ENCODE measurements at places on chromosomes 5 and 9.

GRCh38 chr5:179417016-179417415, 71.8 kb upstream of the ADAMTS2 start:
- no peak for DNase-seq

DNA sequence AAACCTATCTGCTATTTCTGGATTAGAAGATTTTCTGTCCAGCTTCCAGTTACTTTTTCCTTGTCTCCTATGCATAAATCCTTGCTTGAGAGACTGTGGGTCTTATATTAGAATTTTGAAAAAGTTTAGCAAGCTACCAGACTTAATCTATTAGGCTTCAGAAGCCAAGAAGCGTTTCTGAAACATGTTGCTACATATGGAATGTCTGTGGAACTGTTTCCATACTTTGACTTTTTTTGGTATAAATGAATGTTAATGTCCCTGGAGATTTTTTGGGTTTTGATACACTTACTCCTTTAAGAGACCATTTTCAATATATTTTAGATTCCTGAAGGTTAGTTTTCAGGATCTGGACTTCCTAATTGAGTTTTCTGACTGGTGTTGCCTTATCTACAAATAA, 191.4 kb upstream of the SGCD start:
- no peak for DNase-seq

- DNase-seq = no peak
Measured at GRCh38 chr5:30108051-30108450, 1085.4 kb upstream of the CDH6 start.

DNA sequence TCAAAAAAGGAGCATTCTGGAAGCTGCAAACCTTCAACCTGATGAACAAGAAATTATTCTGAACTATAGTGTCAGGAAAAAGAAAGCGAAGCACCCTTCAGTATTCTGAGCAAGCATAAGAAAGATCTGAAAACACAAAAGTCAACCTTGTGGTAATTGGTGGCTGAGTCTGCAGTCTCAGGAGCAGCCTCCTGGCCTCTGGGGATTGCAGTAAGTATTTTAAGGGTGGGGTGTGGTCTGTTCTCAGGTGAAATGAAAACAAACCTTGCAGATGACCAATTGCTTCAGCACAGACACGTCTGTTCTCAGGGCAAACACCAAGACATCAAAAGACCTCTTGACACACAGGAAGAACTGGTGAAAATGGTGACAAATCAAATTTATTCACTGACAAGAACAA, 147.8 kb upstream of the RAPGEF1 start:
- no peak for DNase-seq

GRCh38 chr5:51652980-51653379, 269.7 kb downstream of the ISL1 start:
- no peak for DNase-seq

- no peak for DNase-seq
Measured at GRCh38 chr5:62643556-62644451, 65.2 kb downstream of the LRRC70 start.

- DNase-seq = no peak
Measured at GRCh38 chr5:147568710-147569406, 59.0 kb upstream of the DPYSL3 start.

GRCh38 chr9:113918697-113919350, 42.7 kb downstream of the ZNF618 start:
- DNase-seq = no peak

GRCh38 chr5:159576902-159577301, 246.6 kb upstream of the IL12B start:
- DNase-seq = no peak

DNA sequence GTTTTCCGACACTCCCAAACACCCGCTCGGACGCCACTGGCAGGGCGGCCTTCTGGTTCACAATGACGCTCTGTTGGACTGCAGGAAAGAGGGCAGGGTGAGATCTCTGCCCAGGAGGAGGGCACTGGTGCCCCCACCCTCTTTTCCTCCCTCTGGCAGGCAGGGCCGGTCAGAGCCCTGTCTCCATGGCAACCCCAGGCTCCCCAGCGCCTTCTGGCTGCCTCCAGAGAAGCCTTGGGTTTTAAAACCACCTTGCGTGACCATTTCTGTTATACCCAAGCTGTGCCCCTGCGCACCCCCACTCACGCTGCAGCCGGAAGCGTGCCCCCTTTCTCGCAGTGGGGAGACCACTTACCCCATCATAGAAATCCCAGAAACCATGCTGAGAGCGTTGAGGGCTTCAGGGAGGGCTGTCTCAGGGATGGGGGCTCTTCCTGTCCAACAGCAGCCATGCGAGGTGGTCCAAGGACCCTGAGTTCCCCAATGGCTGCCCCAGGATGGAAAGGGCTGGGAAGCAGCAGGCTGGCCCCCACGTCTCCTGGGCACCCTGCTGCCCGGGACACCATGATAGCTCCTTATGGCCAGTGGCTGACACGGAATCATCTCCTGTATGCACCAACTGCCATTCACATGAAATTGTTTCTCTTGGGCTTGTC, 7.3 kb downstream of the C9orf50 start:
- no peak for DNase-seq

DNA sequence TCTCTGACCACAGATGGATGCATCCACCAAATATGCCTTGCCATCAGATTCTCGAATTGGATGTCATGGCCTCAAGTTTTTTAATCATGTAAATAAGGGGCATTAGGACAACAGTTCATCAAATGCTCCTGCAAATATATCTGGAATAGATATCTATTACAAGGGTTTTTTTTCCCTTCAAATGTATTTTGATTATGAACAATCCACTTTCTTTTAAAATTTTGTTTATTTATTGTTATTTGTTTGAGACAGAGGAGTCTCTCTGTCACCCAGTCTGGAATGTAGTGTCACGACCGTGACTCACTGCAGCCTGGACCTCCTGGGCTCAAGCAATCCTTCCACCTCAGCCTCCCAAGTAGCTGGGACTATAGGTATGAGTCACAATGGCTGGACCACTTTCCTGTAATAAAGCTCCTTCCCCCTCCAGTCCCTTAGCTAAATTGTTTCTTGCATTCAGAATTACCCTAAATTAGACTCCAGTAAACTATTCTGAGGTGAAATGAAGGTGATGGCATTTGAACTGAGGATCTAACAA, 1412.1 kb downstream of the EFNA5 start:
- DNase-seq = no peak

GRCh38 chr9:85859765-85860164, 81.2 kb upstream of the NAA35 start:
- no peak for DNase-seq

DNA sequence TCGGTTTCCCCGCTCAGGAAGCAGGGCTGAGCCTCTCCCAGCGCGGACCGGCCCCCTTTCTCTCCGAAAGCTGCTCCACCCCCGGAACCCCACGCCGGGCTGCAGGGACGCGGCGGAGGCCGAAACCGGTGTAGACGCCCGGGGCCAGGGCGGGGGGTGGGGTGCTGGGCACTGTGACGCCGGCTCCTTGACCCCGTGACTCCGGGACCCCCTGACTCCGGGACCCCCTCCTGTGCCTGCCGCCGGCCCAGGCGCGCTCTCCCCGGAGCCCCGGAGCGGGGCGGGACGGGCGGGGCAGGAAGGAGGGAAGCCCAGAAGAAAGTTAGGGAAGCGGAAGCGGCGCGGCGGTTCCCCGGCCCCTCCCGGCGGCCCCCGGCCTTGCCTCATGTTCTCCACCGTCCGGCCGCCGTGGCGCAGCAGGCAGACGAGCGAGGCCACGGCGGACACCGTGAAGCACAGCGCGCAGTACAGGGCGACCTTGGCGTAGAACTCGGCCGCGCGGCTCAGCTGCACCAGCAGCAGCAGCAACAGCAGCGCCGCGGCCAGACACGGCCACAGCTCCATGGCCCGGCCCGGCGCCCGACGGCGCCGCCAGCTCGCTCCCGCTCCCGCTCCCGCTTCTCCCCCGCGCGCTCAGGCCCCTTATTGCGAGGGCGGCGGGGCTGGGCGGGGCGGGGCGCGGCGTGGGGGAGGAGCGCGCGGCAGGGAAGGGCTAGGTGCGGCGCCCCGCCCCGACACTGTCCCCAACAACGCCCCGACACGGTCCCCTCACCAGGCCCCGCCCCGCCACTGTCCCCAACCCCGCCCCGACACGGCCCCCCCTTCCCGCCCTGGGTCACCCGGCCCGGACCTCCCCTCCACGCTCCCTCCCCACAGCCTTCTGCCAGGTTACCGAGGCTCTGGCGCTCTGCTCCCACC, at the start of gene AGPAT2:
TSS of gene AGPAT2 (minus strand) at position 664 of the 918 bp plus-strand sequence. CDS start at position 564, 100 bp downstream.
- DNase-seq = no peak

GRCh38 chr5:119341452-119342349, 14.1 kb upstream of the TNFAIP8 start:
- no peak for DNase-seq

GRCh38 chr5:139413963-139414362, 10.1 kb upstream of the SPATA24 start:
- DNase-seq = no peak

- no peak for DNase-seq
Measured at GRCh38 chr5:43104057-43104456, 16.7 kb upstream of the ZNF131 start.

- DNase-seq = no peak
Measured at GRCh38 chr9:137406876-137407589, 15.9 kb downstream of the EXD3 start.

DNA sequence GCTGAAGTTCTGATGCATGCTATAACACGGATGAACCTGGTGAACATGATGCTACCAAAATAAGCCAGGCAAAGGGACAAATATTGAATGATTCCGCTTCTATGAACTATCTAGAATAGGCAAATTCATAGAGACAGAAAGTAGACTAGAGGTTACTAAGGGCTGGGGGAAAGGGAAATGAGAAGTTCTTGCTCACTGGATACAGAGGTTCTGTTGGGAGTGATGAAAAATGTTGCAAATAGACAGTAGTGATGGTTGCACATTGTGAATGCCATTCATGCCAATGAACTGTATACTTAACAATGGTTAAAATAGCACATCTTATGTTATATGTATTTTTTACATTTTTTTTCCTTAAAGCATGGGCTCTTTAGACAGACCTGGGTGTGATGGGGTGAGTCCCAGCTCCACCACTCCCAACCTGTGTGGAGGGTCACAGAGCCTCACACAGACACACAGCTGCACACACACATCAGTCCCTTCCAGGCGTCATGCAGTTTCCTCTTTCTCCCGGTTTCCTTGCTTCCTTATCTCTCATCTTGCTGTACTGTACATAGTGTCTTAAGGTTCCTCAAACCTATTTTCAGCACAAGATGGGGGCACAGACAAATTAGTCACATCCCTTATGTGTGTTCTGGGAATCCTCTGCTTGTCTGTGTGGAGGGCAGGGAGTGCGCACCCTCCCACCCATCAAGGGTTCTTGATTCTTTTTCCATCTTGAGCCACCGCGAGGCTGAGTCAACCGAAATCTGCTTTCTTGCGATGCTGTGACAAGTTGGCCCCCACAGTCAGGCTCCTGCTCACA, 192.9 kb downstream of the CRB2 start:
- no peak for DNase-seq

DNA sequence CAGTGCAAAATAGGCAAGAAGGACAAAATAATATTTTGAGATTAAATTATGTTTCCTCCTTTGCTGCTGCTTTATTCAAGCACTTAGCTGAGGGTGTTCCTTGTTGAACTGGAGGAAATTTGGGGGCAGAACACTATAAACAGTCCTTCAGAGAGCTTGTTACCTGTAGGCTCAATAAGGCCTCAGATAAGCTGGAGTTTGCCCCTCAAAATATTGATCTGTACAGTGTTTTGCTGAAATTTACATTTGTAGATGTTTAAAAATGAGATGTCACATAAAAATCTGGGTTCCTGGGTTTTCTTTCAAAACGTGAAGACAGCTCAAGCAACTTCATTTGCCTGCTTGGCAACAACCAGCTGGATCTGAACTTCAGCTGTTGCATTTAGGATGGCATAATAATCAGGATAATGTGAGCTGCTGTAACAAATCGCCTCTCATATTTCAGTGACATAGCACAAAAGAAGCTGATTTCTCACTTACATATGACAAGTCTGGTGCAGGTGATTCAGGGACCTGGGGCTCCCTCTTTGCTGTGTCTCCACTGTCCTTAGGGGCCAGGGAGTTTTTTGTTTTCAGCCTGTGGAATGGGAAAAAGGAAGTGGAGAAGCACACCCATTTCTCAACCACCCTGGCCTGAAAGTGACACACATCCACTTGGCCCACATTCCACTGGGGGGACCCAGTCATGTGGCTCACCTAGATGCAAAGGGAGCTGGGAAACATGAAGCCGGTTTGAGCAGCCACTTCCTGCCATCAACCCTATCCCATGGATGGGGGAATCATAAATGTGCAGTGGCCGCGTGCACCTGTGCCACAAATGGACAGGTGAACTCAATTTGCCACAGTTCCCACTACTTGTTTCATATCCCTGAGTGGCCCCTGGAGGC, 2.4 kb upstream of the PSAT1 start:
- no peak for DNase-seq

GRCh38 chr5:76952795-76953536, at the start of gene CRHBP:
CRHBP (plus strand) TSS chr5:76953045; CDS start chr5:76953135, 90 bp downstream.
- DNase-seq = no peak

GRCh38 chr5:173697931-173698579, 81.6 kb upstream of the BOD1 start:
- no peak for DNase-seq

DNA sequence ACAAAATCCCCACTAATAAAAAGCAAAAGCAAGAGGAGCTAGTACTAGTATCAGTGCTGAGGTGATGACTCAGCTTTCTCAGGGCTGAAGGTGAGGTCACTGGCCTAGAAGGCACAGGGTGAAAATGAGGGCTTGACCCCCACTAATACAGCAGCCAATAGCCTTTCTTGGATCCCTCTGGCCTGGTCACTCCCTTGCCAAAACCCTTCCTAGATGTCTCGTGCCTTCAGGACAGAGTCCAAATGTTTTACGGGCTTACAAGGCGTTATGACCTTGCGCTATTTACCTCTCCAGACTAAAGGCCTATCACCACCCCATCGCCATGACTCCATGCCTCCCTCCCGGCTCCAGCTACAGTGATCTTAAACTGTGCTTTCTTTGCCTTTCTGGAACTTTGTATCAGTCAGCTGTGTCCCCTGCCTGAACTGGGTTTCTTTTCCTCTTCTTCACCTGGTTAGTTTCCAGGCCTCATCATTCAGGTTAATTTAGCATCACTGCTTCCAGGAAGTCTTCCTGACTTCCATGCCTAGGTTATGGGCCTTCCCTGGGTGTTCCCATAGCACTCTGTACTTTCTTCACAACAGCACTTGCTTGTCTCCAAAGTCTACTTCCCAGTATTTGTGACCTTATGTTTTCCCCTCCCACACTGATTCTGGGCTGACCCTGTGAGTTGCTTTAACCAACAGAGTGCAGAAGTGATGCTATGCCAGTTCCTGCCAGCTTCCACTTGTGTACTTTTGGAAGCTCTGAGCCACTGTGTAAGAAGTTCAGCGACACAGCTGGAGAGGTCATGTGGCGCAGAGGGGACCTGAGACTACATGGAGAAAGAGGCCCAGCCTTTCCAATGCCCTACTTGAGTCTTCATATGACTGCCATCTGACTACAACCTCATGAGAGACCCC, 4.2 kb upstream of the DELE1 start:
- no peak for DNase-seq

- no peak for DNase-seq
Measured at GRCh38 chr5:17897776-17898175, 263.5 kb downstream of the TAF11L14 start.

DNA sequence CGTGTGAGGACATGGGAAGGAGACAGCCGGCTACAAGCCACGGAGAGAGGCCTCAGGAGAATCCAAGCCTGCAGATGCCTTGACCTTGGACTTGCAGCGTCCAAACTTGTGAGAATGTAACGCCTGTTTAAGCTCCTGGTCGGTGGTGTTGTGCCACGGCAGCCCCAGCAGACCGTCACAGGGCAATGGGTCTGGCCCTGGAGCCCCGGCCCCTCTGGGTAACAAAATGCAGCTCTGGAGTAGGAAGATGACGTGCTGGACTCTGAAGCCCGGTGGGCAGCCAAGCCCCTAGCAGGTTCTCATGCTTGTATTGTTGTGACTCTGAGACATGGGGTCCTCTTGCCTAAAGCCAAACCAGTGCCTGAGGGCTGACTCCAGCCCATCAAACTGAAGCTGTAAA, 174.7 kb downstream of the IRX2 start:
- DNase-seq = no peak
